LHCN-M2 (cell line): ENCODE measurements at places on chromosomes 6 and 20.
A peak's percentile ranks its signal among the peaks of the same experiment; 100 is the strongest.

- DNase-seq = peak; percentile 60
Measured at GRCh38 chr6:144447472-144447871, 162.3 kb downstream of the UTRN start.

- peak; percentile 21 for DNase-seq
Measured at GRCh38 chr20:9143926-9144325, 75.0 kb downstream of the PLCB4 start.

GRCh38 chr20:17225851-17226409 lies 910 bp upstream of the PCSK2 start:
- no peak for DNase-seq

DNA sequence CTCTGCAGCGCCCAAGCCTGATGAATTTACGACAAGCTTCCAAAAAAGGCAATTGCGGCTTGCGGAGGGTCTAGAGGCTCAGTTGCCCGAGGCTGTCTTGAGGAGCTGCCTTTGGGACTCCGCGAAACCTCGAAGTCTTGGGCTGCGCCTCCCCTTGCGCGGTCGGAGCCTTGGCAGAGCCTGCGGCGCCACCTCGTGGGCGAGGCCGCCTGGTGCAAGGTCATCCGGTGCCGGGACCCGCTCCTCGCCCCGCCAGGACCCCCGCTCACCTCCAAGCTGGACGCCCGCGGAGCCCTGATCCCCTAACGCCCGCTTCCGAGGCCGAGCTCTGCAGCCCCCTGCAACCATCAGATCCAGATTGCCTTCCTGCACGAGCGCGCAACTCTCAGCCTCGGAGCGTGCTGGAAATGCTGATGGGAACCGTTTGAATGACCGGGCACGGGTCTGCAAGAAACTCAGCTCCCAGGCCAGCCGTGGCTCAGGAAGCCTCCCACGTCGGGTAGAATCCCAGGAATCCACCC lies 14.9 kb upstream of the FAM210B start:
- DNase-seq = no peak

- DNase-seq = no peak
Measured at GRCh38 chr6:24667378-24667803, 514 bp downstream of the ACOT13 start.

- no peak for DNase-seq
Measured at GRCh38 chr20:64101731-64102621, 5.4 kb downstream of the NPBWR2 start.

GRCh38 chr6:41546475-41546865 lies 289 bp downstream of the FOXP4 start:
- no peak for DNase-seq
